HS-27A (cell line): ENCODE measurements at places on chromosomes 16 and 17.

GRCh38 chr16:4800290-4801041, 2.0 kb downstream of the ROGDI start:
- no peak for DNase-seq

DNA sequence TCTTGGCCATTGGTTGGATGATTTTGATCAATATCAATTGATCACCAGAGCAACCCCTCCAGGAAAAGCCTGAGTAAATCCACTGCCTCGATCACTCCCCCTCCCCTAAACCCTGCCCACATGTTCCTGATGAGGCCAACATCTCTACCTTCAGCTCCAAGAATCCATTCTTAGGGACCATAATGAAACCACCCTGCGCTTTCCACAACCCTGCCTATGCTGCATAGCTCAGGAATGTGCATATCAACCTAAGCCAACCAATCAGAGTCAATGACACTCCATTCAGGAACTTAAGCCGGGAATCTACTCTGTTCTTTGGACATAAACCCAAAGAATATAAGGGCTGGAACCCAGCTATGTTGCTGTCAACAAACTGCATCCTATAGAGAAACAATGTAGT, 86.3 kb downstream of the MYH11 start:
- DNase-seq = no peak

DNA sequence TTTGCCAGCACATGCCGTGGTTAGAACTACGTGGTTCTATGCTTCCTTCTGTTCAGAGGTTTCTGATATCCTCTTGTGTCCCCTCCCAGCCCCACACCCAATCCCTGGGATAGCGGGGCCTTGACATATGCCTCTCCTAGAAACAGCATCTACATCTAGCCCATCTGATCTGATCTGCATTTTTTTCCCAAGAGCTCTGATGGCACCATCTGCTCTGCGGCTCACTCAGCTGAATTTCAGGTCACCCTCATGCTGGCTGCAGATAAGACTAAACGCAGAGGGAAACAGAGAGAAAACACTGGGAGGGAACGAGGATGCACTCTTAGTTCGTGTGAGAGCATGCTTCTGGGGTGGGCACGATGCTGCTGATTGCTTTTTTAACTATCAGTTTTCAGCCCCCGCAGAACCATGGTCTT, 10.7 kb downstream of the WIPI1 start:
- DNase-seq = no peak

GRCh38 chr17:48213797-48214196, 106.2 kb downstream of the SNX11 start:
- no peak for DNase-seq

- no peak for DNase-seq
Measured at GRCh38 chr17:63652106-63652505, 29.9 kb downstream of the MAP3K3 start.

DNA sequence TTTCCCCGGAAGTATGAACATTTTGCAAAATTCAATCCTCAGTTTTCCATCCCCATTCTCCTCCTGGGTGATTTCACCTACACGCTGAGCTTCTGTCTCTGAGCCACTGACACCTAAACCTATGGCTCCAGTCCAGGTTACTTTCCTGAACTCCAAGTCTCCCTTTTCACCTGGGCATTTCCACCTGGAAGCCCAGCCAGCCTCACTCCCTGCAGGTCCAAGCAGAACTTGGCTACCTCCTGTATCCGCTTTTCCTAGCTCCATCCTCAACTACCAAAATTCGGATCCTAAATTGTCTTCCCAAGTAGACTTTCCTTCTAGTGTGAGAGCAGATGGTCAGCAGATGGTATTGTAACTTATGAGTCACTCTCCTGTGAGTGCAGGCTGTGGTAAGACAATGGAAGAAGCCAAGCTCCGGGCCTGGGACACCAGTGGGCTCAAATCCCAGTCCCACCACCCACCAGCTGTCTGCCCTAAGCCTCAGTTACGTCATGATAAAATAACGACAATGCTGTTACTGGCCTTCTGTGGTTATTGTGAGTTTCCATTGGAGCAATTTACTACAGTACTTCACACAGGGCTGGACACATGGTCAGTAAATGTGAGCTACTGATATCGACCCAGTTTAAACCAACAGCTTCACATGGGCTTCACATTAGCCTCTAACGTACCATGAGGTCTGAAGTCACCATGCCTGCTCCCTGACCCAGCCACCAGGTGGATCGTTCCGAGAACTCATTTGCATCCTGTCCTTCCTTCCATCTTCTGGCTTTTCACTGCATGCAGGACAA, 33.3 kb downstream of the PECAM1 start:
- DNase-seq = peak; percentile 51

GRCh38 chr17:296906-297690, 55.5 kb downstream of the RPH3AL start:
- DNase-seq = no peak

DNA sequence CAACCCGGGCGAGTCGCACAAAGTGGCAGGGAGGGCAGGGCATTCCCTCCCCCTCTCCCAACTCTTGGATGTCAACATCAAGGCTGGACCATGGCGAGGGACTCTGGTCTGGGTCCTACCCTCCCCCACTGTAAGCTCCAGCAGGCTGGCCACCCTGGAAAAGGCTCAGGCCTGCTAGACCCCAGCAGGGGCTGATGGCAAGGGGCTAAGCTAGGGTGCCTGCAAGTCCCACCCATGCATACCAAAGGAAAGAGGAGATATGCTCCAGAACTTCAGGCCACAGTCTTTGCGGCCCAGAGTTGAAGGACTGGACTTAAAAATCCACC, 19.9 kb downstream of the ST3GAL2 start:
- no peak for DNase-seq

DNA sequence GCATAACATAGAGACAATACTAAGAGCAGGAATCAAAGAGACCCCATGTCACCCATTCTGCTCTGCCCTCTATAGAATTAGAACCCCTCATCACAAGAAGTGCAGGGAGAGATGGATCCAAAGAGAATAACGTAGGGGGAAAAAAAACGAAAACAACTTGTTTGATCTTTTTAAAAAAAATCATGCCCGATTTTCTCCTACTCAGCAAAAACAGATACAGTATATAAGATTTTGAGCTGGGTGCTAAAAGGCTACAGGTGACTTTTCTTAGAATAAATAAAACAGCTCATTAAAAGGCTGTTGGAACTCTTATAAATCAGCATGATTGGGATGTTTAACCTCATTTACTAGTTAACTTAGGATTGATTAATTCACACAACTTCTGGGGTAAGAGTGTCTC, 17.4 kb downstream of the UBN1 start:
- no peak for DNase-seq

DNA sequence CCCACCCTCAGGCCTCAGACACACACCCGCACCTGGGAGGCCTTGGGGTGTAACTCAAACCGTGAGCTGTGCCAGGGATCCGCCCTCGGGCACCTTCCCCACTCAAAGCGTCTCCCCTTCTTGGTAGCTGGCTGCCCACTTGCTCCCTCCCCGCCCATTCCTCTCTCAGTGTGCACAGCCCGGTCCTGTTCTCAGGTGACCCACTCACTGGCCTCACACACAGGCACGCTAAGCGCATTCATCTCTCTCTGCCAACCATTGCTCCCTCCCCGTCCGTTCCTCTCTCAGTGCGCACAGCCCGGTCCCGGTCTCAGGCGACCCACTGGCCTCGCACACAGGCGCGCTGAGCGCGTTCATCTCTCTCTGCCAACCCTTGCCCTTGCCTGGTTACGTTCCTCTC, 20.8 kb downstream of the WDR45B start:
- DNase-seq = no peak

GRCh38 chr16:57700781-57701551, 6.4 kb downstream of the DRC7 start:
- no peak for DNase-seq

GRCh38 chr17:1928976-1929375, 96.2 kb downstream of the RTN4RL1 start:
- no peak for DNase-seq

DNA sequence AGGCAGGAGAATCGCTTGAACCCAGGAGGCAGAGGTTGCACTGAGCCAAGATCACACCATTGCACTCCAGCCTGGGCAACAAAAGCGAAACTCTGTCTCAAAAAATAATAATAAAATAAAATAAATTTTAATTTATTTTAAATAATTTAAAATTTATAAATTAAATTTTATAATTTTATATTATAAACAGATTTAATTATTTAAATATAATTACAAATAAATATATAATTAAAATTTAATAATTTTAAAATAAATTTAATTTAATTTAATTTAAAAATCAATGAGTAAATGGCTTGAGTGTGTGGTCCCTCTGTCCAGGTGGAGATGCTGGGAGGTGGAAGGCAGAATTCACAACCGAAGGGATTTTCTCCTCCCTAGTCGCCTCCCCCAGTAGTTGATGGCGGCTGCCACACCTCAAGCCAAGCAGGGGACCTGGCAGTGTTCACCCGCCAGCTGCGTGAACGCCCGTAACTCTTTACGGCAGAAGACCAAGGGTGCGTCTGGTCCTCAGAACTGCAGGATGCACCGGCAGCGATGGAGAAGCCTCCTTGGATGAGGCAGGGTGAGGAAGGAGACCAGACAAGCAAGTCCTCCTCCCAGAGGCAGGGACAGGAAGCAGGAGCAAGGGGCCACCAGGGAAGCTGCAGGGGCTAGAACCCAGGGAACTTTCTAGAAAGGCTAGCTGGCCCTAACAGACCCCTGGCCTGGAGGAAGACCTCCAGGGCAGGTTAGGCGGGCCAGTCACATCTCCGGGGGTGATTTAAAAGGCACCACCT, 22.9 kb upstream of the KRT17 start:
- DNase-seq = no peak

DNA sequence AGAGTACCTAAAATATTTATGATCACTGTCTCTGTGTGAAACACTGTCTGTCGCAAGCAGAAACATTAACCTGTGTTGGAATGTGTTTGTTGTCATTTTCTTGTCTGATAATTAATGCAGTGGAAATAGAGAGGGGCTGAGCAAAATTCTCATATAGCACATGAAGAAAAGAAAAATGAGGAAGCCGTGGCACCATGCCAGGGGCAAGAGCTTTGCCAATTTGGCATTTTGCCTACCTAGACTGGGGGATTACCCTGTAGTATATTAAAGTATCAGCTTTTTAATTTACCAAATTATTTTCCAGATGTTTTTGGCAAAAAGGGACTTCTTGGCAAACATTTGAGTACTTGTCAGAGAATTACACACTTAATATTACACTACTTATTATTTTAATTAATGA, 1326.6 kb upstream of the GOT2 start:
- DNase-seq = no peak

DNA sequence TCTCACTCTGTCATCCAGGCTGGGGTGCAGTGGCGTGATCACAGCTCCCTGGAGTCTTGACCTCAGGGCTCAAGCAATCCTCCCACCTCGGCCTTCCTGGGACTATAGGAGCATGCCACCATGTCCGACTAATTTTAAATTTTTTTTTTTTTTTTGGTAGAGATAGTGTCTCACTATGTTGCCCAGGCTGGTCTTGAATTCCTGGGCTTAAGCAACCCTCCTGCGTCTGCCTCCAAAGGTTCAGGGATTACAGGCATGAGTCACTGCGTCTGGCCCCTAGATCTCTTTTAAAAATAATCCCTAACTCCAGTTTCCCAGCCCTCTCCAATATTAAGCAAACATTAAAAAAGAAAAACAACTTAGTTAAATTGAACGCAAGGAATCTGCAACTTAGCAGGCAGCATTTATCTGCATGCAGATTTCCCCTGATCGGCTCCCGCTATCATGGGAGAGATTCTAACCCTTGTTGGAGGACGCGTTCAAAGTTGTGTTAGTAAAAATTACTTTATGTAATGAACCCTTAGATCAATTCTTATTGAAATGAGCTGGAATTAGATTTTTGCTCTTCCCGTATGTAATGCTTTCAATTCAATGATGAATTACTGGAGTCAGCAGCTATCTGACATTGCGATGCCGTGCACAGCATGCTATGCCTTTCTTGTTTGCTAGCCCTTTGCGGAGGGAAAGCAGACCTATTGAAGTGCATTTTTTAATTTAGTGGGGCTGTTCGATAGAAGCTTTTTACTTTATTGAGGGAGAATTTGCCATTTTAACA, 171.7 kb downstream of the HAPSTR1 start:
- DNase-seq = no peak

- DNase-seq = no peak
Measured at GRCh38 chr16:83791916-83792315, 15.9 kb upstream of the HSBP1 start.

- no peak for DNase-seq
Measured at GRCh38 chr17:66114609-66115008, 77.3 kb downstream of the CEP112 start.

GRCh38 chr16:54165174-54165911, 121.2 kb downstream of the IRX3 start:
- no peak for DNase-seq

GRCh38 chr16:70476272-70477020, 22.1 kb downstream of the FCSK start:
- peak; percentile 52 for DNase-seq

DNA sequence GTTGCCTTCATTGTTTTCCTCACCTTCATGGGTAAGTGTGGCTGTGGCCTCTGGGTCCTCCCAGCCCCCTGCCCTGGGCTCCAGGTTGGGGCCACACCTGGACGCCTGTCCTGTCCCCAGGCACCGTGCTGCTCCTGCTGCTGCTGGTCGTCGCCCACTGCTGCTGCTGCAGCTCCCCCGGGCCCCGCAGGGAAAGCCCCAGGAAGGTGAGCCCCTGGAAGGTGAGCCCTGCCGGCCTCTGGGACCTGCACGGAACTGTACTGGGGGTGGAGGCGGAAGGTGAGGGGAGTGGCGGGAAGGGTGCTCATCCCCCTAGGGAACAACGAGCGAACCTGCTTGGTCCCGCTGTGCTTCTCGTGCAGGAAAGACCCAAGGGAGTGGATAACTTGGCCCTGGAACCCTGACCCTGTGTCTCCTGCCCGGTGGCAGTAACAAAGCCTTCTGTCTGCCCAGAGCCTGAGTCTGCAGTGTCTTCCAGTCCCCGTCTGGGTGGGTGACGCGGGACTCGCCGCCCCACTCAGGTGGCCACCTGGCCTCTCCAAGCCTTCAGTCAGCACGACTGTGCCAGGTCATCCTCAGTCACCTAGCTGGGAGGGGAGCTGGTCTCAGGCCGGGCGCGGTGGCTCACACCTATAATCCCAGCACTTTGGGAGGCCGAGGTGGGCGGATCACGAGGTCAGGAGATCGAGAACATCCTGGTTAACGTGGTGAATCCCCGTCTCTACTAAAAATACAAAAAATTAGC, 831 bp downstream of the SMIM22 start:
- no peak for DNase-seq

DNA sequence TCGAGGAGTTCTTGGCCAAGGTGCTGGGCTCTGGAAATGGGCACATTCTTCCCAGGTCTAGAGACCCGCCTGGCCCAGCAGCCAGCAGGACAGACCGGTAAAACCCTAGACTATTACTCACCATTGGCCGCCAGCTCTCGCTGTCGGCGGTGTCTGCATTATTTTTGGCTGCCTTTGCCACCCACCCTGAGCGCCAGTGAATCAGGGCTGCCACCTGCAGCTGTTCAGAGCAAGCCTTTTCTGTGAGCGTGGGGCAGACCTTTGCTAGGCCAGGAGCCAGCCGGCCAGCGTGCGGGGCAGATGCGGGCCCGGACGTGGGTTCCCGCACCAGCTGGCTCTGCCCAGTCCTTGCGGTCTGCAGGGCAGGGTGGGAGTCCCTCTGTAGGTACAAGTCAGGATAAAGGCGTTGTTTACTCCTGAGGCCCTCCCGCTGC, 15.8 kb upstream of the CLEC18A start:
- no peak for DNase-seq
